ENCODE measurements at places on chromosomes 3 and 15.

DNA sequence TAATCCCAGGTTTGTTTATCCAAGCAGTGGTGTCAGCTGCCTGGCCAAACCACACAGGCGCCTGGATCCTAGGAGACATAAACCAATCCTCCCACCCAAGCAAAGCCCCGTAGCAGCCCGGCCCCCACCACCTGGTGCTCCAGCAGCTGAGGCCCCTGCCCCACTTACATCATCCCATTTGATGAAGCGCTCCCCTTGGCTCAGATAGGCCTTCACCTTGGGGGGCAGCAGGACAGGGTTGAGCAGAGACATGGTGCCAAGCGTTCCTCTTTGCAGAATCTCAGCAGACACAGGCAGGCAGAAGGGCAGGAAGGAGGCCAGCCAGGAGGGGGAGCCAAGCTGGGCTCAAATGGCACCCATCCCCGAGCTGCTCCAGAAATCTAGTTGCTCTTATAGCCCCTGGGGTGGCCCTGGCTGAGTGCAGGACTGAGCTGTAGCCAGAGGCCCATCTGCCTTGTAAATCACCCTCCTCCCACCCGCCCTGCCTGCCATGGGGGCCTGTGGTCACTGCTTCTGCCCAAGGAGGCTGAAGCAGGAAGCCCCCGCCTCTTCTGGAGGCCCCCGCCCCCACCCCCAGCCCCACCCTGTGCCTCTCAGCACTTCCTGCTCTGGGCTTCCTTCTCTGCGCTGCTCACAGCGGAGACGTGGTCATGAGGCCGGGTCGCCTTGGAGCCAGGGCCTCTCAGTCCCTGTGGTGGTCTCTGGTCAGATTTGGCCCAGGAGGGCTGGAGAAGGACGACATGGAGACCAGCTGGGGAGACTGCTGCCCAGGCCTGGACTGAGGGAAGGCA, at the start of gene PLCB2:
PLCB2 (minus strand) TSS at position 515 of the 791 bp plus-strand sequence; CDS start at position 252, 263 bp downstream.
- peak; percentile 89 for DNase-seq

GRCh38 chr15:63864186-63864585, 30.4 kb upstream of the HERC1 start:
- no peak for DNase-seq

GRCh38 chr3:64102147-64102546, 78.9 kb upstream of the PSMD6 start:
- no peak for DNase-seq

DNA sequence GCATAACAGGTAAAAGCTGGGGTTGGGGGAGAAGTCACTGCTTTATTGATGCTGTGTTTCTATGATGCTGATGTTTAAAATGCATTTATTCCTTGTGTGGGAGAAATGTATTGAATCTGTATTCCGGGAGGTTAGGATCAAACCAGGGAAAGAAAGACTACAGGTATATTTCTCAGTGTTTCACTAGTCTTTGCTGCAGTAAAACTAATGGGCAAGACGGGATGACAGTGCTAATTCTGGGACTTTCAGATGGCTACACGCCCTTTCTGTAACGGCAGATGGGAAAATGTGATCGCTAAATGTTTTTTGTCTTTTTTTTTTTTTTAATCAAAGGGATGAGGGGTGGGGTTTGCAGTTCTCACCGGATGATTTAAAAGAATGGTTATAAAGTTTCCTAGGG, 393 bp downstream of the CNTN6 start:
- no peak for DNase-seq

GRCh38 chr3:182794455-182795388, 1.4 kb downstream of the ATP11B start:
- DNase-seq = no peak

DNA sequence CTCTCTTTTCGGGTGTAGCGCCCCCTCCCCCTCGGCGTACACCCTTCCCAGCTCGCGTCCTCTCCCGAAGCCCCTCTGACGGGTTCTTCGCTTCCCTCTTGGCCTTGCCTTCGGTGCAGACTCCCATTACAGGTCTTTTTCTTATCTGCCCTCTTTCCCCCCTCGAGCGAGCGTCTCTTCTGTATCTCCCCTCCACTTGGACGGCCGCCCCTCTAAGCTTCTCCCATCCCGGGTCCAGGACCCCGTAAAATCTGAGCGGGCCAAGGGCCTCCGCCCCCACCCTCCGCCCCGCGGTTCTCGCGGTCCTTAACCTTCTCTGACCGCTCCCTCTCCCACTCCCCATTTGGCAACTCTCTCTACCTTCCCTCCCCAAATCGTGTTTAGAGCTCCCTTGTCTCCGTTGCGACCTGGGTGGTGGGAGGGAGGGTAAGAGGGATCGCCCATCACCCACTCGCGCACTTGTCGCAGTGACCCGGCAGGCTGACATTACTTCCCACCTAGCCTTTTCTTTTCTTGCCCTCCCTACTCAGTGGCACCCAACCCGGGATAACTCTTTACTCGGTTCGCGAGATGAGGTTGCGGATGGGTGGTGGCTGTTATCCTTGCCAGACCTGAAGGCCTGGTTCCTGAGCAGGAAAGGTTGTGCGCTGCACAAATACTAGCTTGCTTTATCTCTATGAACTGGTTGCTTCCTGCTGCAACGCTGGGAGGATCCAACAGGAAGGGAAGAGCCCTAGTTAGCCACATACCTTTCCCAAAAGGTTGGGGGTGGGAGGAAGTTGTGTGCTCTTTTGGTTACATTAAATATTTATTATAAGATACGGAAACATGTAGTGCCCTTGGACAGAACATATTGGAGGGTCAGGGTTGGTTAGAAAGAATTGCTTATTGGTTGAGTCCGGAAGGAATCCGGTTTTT, 922 bp downstream of the RAB11A start:
- peak; percentile 77 for DNase-seq

DNA sequence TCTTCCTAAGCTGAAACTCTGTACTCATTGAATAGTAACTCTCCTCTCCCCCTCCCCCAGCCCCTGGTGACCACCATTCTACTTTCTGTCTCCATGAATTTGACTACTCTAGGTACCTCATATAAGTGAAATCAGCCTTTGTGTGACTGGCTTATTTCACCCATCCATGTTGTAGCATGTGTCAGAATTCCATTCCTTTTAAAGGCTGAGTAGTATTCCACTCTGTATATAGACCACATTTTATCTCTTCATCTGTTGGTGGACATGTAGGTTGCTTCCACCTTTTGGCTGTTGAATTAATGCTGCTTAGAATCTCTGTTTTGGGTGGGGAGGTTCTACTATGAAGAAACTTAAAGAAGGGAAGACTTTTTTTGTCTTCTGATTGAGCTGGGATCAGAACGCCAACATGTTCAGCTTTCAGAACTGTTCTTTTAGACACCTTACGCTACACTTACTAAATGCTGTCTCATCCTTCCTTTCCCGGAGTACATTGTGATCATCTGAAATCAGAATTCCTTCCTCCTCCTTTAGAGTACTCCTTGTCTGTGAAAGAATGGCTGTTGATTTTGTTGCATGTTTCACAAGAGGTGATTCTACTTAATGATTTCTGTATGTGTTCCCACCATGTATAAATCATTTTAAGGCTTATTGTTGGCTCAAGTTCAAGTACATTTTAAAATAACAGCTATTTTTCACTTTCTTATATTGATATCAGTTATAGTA, 50.3 kb downstream of the MRPS25 start:
- no peak for DNase-seq

DNA sequence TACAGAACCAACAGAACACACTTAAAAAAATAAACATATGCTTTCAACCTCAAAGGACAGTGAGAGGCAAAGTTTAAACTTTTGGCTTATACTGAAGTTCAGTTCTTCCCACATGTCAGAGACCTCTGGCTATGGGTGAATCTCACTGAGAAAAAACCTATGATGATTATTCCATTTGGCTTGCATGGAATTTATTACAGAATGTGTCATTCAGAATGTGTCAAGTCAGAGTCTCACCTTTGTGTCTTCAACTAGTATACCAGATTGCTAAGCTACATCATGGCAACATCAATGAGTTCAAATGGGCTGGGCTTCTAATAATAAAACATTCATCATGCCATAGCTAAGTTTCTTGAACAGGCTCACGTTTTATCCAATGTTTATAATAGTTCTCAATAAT, 987.0 kb downstream of the NTRK3 start:
- DNase-seq = no peak

DNA sequence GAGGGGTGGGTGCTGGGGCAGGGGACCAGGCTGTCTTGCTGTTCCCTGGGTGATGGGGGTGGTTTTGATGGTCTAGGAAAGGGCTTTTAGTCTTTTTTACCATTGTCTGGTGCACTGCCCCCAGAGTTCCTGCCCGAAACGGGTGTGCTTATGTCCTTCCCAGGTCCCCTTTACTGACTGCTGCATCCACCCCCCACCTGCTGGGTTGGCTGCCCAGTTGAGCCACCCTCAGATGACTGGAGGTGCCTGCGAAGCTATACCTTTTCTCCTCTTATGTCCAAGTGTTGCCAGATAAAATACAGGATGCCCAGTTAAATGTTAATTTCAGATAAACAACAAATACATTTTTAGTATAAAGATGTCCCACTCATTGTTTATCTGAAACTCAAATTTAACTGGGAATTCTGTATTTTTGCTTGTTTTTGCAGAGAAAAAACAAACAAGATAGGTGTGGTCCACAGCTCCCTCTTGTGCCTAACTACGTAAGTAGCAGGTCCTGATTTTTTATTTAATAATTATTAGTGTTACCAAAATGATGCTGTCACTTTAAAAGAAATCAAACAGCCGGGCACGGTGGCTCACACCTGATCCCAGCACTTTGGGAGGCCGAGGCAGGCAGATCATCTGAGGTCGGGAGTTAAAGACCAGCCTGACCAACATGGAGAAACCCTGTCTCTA, 6.1 kb upstream of the RPP14 start:
- no peak for DNase-seq

DNA sequence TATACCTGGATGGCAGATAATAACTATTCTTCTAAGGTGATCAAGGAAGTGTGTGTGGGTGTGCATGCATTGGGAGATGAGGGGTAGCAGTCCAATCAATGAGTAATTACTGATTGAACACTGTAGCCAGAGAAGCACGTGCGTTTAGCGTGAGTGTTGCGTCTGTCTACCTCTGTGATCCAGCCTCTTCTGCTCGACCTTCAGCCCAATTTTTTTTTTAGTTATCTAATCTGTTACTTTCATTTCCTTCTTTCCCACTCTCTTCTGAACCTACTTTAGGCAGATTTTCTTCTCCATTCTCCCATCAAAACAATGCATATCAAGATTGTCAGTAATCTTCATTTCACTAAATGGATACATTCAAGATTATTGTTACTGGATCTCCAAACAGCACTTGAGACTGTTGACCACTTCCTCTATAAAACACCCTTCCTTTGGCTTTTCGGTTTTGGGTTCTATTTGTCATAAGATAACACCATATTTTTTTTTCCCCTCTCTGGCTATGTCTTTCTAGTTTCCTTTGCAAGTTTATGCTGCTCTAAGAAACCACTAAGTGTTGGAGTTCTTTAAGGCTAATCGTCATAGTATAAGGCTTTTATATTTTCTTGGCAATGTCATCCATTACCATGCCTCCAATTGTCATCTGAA, 41.0 kb downstream of the MCTP2 start:
- no peak for DNase-seq

DNA sequence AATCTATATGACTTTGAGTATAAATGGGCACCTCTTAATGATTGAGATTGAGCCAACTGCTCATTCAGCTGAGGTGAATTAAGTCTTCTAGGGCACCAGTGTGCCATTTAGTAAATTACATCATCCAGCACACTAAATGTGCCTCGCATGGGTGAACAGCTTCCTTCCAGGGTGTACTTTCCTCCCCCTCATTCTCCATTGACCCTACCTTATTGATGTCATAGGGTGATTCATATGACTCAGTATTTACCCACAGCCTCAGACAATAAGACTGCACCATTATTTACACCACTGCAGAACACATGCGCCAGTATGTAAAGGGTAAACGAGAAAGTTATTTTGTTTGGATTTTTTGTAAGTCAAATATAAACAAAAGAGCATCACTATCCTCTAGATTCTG, 185.2 kb upstream of the ARL6 start:
- no peak for DNase-seq

- DNase-seq = no peak
Observed at GRCh38 chr3:101816215-101817149, 32.8 kb upstream of the NFKBIZ start.

GRCh38 chr15:42544853-42545629, 3.6 kb downstream of the LRRC57 start:
- no peak for DNase-seq

DNA sequence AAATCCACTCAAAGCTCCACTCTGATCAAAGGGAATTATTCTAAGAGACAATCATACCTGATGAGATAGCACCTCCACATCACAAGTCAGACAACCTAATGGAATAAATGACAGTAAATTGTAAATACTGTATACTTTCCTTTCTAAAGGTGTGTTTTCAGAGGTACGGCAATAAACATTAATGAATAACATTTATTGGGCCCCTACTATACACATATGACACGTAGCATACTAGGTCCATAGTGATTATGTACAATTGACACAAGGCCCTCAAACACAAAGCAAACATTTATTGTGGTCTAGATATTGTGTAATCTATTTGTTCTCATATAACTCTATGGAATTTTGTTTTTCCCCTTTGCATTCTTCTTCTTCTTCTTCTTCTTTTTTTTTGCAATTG, 429.8 kb downstream of the FOXP1 start:
- DNase-seq = no peak

- DNase-seq = peak; percentile 56
Observed at GRCh38 chr15:70284438-70285214, 186.9 kb upstream of the TLE3 start.

DNA sequence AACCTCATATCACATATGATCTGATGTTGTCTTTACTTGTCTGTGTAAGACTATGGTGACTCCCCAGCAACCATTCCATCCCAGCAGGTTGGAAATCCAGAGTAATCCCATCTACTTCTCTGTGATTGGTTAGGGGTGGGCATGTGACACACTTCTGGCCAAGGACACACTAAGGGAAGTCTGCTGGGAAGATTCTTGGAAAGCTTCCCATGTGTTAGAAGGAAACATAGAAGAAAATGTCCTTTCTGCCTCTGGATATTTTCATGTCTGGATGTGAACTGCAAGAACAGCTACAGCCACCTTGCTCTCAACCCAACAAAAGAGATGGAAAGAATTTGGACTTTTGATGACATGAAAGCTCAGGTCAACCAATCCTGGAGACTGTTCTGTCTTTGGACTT, 2.6 kb upstream of the UBE2Q2 start:
- DNase-seq = no peak
